ENCODE measurements at places on chromosomes 2 and 18. TPM values are rescaled to one million over a fixed set of nuclear protein-coding genes. Genes with fewer than 3 reads are reported as not detected.

PDE11A gene
- total RNA-seq, result 0.21 TPM

SH3BP4 gene
- total RNA-seq, result 119 TPM

SGO2 gene
- 3.4 TPM for total RNA-seq

- DNase-seq, result no peak
These were observed 71.4 kb downstream of the RAPGEF4 start for GRCh38 chr2:172806996-172807395.

- DNase-seq, result no peak
These were observed 240.6 kb downstream of the TFCP2L1 start for GRCh38 chr2:121044412-121044811.

GRCh38 chr2:60759654-60760053, 3.6 kb downstream of the PAPOLG start:
- no peak for DNase-seq

DNA sequence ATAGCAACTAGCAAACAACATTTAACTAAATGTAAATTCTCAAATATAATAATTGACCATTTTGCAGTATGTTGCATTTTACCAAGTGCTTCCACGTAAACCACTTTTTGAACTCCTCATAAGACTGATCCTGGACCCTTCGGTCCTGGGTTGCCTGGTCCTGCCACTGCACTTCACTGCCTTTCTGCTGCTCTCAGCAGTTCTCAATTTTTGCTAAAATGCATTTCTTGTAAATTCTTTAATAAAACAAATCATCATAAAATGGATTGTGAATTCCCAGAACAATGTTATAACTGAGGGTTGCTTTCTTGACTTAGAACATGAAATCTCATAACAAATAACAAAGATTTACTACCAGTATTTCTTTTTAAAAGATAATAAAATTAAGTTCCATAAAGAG, 12.9 kb upstream of the ADAM23 start:
- no peak for DNase-seq

DNA sequence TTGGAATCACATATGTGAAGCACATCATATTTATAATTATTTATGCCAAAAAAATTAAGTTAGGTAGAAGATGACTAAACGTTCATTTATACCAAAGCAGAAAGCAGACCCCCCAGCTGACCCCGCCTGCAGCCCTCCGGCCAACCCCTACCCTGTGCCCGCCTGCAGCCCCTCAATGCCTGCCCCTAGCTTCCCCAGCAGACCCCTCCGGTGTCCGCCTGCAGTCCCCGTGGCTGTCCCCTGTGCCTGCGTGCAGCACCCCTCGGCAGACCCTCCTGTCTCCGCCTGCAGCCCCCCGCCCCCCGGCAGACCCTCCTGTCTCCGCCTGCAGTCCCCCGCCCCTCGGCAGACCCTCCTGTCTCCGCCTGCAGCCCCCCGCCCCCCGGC, 136.2 kb downstream of the NFATC1 start:
- DNase-seq, result no peak

DNA sequence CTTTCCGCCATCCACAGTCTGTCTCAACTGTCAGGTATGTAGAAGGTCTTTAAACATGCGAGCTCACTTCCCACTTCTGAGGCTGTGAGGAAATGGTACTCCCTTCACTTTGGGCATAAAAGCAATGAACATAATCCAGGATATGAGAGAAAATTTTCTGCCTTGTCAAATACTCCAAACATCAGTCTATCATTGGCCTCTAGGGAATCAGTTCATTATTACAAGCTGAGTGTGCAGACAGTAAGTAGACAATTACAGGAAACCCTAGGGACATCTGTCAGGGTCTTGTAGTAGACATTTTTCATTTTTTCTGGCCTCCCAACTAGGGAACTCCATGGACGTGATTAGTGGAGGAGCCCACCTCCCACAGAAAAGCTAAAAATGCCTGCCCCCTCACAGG, 13.6 kb upstream of the APCDD1 start:
- DNase-seq, result no peak

DNA sequence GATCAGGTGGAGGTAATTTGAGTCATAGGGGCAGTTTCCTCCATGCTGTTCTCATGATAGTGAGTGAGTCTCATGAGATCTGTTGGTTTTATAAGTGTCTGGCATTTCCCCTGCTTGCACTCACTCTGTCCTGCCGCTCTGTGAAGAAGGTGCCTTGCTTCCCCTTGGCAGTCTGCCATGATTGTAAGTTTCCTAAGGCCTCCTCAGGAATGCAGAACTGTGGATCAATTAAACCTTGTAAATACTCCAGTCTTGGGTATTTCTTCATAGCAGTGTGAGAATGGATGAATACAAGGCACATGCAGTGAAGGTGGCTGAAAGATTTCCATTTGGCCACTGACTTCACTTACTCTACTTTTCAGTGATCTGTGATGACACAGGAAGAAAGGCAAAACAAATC, 133.7 kb downstream of the SH3BP4 start:
- DNase-seq, result no peak

- DNase-seq, result no peak
These were observed 17.6 kb upstream of the TMEM247 start for GRCh38 chr2:46461709-46462171.

DNA sequence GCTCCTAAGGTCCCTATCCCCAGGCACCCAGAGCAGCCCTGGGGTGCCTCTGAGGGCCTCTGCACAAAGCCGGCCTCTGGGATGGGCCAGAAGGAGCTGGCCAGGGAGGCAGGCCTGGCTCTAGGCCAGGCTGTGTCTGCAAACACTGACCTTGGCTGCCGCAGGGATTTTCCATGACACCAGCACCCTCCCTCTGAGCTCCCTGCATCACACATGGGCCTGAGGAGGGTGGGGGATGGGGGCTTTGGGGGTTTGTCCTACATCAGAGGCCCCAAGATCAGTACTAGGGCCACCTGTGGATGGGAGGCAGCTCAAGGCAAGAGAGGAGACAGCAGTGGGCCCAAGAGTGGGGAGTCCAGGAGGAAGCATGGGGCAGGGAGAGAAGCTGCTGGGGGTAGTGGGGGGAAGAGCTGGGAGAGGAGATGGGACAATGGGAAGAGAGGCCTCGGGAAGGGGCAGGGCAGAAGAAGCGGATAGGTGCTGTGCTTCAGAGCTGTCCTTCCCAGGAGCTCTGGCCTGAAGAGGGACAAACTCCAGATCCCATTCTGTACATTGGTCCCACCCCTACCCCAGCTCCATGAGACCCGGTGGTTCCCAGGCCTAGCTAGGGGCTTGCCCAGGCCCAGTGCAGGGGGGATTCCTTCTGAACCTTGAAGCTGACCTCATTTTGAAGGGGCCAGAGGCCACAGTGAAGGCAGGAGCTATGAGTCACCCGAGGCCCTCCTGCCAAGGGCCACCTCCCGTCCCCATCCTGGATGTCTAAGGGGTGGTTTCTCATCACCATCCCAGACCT, 28.0 kb downstream of the KCNK3 start:
- no peak for DNase-seq

DNA sequence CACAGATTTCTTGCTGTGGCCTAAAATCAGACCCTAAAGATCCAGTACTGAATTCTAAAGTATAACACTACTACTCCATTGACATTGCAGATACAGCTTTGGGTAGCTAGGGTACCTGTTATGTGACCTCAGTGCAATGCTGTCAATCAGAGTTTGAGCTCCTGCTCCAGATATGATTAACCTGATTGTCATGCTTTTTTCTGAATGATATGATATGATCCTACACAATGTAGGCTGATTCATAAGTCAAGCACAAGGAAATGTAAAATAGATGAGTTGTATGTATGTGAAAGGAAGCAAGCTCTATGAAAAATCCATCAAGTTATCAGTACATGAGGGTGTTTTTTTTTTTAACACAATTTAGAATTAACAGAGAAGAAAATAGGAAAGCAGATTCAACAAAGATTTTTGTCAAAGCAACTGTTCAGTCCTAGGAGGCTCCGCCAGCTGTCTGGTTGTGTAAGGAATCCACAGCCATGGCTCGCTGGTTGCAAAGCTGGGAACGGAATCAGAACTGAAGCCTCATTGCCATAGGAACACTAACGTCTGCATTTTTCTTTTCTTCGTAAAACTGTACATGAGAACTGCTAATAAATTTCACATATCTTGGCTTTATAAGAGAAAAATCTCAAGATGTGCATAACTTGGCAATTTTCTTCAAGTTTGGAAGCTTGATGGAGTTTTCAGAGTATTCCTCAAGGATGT, 52.9 kb downstream of the NR4A2 start:
- DNase-seq, result no peak

All from kidney epithelial cell (primary cell).